ENCODE measurements at places on chromosomes 4 and X.

- DNase-seq = no peak
Measured at GRCh38 chr4:13095722-13096121, 388.4 kb downstream of the RAB28 start.

DNA sequence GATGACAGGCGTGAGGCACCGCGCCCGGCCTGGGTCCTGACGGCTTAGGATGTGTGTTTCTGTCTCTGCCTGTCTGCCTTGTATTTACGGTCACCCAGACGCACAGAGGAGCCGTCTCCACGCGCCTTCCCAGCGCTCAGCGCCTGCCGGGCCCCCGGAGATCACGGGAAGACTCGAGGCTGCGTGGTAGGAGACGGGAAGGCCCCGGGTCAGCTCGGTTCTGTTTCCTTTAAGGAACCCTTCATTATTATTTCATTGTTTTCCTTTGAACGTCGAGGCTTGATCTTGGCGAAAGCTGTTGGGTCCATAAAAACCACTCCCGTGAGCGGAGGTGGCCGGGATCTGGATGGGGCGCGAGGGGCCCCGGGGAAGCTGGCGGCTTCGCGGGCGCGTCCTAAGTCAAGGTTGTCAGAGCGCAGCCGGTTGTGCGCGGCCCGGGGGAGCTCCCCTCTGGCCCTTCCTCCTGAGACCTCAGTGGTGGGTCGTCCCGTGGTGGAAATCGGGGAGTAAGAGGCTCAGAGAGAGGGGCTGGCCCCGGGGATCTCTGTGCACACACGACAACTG is 1.3 kb downstream of the SHOX start:
- DNase-seq = no peak

DNA sequence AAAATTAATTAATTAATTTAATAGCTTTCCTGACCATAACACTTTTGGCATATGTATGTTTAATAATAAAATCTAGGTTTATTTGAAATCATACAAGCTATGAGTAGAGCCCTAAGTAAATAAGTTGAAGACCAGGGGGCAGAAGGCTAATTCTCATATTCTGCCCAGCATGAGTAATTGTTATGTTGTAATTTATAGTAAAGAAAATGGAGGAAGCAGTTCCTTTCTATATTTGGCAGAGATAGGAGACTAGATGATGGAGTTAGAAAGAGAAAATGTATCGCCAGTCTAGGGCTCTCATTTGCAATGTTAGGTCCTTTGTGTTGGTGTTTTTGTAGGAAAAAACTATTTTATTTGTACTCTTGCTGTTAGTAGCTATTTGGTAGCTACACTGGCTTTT is 89.1 kb downstream of the FNIP2 start:
- DNase-seq = no peak

DNA sequence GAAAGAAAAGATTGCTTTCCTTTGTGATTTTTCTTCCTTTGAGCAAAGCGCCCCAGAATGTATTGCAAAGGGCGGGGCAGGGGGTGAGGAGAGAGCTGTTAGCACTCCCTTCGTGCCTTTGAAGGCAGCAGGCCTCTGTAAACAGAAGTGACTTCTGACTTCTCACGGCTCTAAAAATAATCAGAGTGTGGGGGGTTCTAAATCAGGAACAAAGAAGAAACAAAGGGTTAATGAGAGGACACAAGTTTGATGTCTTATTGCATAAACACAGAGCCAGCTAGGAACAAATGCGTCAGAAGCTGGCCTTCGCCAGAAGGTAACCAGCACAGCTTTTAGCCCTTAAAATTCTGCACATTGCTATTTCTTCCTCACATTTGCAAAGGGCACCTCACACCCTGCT is 626.2 kb downstream of the MID1IP1 start:
- DNase-seq = no peak

- no peak for DNase-seq
Measured at GRCh38 chr4:113467581-113467980, 294.0 kb downstream of the CAMK2D start.

DNA sequence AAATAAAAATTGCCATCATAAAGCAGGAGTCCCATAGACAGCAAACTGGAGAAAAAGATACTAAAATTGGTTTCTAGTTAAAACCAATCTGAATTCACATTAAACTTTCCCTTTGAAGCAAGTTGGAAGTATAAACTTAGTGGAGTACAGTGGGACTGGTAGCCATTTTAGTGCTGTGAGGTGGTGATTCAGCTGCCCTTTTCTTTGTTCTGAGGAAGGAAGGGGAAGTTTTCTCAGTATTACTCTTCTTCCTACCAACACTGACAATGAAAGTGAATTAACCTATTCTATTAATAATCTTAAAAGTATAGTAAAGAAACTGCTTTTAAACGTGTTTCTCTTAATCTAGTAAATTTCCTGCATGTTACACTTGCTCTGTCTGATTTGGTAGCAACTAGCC is 36.7 kb downstream of the SLC9A6 start:
- DNase-seq = no peak

DNA sequence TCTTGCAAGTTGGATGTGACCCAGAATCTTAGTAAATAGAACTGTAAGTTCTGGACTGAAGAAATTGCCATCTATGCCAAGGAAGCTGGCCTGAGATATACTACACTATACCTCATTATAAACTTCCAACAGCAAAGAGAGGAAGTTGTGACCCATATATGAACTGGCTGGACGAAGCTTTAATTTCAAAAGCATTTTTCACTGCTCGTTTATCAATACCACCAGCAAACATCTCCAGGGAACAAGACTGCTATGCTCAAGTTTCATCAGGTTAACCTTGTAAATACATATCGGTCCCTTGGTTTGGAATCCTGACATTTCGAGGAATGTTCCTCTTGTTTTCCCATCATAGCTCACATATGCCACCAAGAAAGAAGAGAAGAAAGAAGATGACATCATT is 334.5 kb upstream of the IGFBP7 start:
- DNase-seq = no peak

- DNase-seq = no peak
Measured at GRCh38 chr4:145404761-145405160, 76.9 kb upstream of the SMAD1 start.

- DNase-seq = no peak
Measured at GRCh38 chrX:139801397-139801813, 93.4 kb upstream of the MCF2 start.

DNA sequence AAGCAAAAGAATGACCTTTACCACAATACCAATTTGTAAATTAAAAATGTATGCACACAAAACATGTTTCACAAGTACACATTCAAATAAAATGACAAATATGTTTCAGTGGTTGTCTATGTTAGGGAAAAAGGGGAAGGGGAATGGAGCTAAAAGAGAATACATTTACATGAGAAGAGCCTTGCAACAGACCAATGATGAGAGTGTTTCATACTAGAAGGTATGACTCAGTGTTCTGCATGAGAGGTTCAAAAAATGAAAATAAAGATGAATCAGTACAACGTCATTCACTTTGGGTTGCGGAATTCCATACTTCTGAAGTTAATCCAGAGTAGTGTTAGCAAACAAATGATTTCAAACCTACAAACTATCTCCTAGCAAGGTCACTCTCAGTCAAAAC is 51.7 kb downstream of the RPGR start:
- no peak for DNase-seq

GRCh38 chrX:52078131-52078530 is 9.1 kb upstream of the MAGED4B start:
- no peak for DNase-seq

GRCh38 chr4:26803211-26803861 is 57.3 kb upstream of the STIM2 start:
- DNase-seq = no peak

GRCh38 chr4:168920441-168921065 is 89.5 kb downstream of the CBR4 start:
- no peak for DNase-seq

- DNase-seq = no peak
Measured at GRCh38 chrX:28966331-28966730, 379.1 kb downstream of the IL1RAPL1 start.

GRCh38 chrX:49277535-49277830 is 7.9 kb downstream of the PPP1R3F start:
- no peak for DNase-seq

DNA sequence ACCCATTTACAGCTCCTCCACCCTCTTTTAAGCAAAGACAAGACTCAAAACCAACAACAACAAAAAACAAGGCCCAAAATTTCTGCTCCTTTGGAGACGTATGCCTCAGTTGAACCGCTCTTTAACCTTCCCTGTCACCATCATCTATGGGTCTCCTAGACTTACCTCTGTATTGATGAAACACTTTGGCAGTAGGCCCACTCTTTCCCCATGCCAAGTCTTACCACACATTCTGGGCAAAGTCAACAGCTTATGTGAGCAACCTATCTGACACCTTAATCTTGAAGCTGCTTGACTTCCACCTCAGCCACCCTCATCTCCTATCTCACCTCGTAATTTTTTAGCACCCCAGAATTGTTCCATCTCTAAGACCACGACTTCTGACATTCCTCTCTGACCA is 99.7 kb upstream of the CXorf66 start:
- DNase-seq = no peak

DNA sequence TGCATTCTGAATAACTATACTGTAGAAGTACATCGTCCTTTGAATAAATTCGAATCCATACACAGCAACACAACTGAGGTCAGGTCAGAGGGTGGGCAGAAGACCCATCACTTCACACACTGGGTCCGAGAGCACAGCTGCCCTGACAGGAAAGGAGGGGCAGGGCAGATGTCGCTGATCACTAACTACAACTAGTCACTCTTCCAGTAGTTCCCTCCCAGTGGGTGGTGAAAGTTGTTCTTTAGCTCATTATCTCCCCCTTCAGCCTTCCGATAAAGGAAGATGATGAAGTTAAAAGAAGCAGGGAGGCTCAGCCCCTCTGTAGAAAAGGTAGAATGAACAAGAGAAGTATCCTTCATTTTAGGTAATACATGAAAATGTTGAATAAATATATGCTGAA is 278.9 kb downstream of the INPP4B start:
- DNase-seq = no peak

DNA sequence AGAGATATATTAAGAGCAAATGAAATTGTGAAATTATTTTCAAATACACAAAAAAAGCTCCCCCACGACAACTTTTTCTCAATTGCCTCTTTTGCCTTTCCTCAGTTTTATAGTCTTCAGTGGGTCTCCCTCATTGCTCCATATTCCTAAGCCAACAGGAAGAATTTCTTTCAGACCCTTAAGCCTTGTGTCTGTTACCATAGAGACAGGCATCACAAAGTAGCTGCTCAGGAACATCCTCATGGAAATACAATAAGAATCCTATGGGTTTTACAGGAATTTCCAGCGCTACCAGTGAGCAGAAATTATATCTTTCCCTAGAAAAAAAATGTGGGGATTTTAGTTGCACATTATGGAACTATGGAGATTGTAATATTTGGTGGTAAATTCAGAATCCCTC is 121.9 kb upstream of the DMD start:
- no peak for DNase-seq

DNA sequence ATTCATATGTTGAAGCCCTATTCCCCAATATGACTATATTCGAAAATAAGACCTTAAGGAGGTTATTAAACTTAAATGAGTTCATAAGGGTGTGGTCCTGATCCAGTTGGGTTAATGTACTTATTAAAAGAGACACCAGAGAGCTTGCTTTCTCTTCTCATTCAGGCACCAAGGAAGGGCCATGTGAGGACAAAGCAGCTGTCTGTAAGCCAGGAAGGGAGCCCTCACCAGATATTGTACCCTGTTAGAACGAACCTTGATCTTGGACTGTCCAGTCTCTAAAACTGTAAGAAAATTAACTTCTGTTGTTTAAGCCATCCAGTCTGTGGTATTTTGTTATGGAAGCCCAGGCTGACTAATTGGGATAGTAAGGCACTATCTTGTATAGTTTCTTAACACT is 9.1 kb upstream of the YTHDC1 start:
- DNase-seq = no peak

DNA sequence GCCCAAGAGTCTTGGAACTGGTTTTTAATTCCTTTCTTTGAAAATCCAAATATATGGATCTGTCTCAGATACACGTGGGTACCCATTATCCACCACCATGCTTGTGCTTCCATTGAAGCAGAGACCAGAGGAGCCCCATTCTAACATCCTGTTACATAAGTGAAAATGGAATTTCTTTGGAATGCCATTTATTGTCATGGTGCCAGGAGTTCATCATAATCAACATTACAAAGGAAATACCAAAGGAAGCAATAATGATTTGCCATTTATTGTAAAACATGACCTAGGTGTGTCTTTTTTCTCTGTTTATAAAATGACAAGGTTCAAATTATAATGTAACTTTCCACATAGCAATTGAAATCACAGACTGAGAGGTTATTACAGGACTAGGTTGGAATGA is 61.7 kb downstream of the PALLD start:
- no peak for DNase-seq
